Neuronal stem cell (in vitro differentiated cells): ENCODE measurements at places on chromosomes 5 and 9.

DNA sequence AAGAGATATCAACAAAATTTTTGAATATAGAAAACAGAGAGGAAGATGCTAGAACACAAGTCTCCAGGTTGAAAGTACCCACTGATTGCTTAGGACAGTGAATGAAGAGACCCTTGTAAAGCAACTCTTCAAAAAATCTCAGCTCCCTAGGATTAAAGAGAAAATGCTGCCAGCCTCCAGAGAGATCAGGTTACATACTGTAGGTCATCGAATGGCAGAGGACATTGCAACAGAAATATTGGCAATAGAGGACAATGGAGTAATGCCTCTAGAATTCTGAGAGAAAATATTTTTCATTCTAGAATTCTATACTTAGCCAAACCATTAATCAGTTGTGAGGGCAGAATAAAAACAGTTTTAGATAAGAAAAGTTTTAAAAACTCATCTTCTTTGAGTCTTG, 43.1 kb upstream of the ELL2 start:
- DNase-seq, result no peak

- DNase-seq, result no peak
Observed at GRCh38 chr5:138951091-138951985, 76.2 kb upstream of the LRRTM2 start.

DNA sequence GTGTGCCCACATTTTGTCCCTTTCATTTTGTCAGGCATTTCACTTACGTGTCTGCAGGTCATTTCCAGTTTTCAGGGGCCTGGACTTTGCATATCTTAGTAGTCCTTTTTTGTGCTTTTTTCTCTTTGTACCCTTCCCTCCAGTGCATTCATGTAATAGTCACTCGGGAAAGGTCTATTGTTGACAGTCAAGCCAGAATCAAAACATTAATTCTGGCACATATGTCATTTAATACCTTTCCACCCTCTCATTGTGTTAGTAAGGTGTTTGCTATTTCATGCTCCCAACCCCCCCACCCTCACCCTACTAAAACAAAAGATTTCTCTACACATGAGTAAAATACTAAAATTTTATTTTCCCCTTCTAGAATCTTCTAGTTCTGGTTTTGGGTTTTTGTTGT, 42.7 kb downstream of the UGCG start:
- no peak for DNase-seq

DNA sequence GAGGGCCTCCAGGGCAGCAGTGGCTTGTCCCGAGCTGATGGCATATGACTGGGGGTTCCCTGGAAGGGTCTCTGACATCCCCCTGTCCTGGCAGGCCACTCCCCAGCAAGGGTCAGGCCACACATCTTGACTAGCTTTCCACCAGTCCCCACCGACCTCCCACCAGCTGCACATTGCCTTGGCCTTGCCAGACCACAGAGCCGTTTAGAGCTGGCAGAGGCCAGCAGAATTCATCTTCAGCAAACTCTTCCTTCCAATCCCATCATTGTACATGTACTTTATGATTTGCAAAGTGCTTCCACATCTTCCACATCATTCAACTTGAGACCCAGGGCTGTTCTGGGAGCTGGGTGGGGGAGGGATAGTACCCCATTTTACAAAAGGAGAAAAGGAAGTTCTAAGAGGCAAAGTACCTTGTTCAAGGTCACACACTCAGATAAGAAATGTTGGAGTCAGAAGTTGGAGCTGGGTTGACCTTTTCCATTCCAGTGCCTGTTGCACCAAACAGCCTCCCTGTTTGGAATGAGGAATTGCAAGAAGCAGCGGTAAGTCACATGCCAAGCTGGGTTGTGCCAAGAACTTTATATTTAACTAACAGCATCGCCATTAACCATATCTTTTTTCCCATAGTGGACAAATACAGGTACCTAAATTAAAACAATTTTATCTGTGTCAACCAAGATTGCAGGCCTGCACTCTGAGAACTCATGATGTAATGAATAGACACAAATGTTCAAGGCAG, 25.8 kb upstream of the COL15A1 start:
- DNase-seq, result no peak

DNA sequence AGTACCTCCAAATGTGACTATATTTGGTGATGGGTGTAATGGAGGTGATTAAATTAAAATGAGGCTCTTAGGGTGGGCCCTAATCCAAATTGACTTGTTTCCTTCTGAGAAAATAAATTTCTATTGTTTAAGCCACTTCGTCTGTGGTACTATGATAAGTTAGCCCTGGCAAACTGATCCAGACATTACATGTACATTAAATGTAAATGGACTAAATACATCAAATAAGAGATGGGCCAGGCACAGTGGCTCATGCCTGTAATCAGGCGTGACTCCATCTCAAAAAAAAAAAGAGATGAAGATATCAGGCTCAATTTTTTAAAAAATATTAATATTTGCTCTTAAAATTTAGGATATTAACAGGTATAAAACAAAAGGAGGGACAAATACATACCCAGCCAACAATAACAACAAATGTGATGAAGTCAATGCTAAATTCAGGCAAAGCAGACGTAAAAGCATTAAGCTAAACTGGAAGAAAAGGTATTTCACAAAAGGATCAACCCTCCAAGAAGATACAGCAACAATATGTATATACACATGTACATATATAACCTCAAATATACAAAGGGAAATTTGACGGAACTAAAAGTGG, 5.5 kb upstream of the OR2V1 start:
- no peak for DNase-seq

DNA sequence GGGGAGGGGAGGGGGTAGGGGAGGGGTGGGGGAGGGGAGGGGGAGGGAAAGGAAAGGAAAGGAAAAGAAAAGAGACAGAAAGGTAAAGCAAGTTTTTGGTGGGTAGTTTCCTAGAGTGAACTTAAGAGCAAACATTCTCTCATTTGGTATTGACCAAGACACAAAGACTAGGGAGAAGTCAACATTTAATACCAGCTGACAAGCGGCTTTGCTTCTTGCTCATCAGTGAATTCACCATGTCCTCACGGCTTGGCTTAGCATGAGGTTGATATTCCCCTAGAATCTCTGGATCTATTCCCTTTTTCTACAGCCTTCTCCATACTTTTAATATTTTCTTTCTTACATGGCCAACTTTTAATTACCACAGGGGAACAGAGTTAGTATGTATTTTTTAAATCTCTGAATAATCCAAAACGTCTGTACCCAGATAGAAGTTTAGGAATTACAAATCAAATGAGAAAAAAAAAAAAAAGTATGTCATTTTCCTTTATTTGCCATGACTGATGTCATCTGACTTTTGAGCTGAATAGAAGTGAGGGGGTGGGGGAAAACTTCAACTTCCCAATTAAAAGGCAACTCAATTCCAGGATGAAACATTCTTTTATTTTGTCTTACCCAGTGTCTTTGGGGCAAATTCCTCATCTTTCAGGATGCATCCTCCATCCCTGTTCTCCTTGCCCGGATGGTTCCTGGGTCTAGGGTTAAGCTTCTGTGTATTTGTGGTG, 40.1 kb upstream of the GLIS3 start:
- DNase-seq, result no peak

DNA sequence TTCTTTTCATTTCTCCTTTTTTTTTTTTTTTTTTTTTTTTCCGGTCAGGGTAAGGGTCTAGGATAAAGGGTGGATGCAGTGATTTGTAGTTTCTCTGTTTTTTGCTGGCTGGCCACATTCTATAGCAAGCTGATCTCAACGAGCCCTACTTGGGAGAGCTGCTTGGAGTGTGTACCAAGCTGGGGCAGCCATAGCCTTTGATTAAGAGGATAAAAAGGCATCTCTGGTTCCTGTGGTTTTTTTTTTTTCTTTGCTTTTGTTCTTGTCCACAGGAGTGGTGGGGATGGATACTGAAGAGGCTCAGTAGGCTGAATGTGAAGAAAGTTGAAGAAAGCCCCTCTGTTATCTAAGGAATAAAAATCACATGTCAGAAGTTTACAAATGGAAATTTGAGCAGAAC, 955.3 kb upstream of the WWC1 start:
- no peak for DNase-seq
